ENCODE measurements at places on chromosomes 7 and 10.
A peak's percentile ranks its signal among the peaks of the same experiment; 100 is the strongest.

DNA sequence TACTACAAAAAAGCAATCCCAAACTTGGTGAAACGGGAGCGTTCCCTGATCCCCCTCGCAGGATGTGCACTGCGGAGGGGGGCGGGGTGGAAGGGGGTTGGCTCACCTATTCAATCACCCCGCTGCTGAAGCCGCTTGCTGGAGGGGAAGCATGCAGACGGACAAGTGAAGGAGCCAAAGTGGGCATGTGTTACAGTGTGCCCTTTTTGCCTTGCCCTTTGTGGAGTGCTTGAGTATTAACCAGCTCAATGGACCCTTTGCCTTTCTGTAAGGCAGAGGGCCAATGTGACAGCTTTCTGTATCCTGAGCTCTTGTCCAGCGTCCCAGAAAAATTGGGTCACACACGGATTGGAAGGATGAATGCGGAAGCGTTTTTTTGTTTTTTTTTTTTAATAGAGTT, 348.9 kb upstream of the NPSR1 start:
- no peak for DNase-seq

DNA sequence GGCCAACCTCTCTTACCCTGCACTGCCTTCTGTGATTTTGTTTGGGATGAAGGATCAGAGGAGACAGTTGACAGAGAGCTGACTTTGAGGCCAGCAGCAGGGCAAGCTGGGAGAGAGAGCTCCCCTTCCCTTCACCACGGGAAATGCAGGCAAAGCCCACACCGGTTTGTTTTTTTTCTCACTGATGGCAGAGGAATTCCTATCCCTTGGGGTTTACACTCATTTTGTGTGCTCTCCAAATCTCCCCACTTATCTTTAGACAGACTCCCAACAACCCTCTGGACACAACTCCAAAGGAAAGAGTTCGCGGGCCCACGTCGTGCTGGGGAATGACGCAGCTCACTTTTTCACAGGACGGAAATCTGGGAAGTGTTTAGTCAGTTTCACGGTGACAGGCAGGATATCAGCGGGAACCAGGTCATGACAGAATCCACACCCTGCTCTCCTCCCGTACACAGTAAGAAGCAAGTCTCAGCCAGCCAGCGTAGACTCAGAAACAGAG, 68.3 kb upstream of the FAM171A1 start:
- no peak for DNase-seq

DNA sequence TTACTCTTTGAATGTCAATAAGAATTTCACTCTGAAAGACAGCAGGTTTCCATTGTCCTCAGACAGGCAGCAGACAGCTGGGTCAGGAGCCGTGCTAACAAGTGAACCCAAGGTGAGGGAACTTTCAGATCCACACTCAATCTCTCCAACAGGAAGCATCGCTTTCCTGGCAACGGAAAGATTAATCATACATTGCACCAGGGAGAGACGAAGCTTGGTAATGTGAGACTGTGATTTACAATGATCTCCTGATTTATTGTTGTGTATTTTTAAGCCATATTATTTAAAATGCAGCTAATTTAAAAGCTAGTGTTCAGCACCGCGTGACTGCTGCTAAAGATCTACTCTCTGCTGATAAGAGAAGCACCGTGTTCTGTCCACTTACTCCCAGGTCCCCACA, 17.5 kb upstream of the NOM1 start:
- DNase-seq: no peak

DNA sequence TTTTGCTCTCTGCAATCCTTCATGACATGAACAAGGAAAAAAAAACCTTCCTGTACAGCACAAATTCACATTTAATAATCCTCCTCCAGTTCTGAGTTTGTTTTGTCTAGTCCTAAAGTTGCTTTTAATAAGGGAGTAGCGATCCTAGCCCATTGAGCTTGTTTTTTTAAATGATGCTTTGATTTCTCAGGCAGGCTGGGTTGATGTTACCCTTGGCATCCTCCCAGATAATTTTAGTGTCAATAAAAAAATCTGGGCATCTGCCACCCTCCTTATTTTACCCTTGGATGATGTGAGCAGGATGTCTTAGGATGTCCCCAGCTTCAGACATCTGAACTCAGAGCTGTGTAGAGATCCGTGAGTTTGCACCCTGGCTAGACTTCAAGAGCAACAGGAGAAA, 33.9 kb upstream of the PROSER2 start:
- DNase-seq: no peak

DNA sequence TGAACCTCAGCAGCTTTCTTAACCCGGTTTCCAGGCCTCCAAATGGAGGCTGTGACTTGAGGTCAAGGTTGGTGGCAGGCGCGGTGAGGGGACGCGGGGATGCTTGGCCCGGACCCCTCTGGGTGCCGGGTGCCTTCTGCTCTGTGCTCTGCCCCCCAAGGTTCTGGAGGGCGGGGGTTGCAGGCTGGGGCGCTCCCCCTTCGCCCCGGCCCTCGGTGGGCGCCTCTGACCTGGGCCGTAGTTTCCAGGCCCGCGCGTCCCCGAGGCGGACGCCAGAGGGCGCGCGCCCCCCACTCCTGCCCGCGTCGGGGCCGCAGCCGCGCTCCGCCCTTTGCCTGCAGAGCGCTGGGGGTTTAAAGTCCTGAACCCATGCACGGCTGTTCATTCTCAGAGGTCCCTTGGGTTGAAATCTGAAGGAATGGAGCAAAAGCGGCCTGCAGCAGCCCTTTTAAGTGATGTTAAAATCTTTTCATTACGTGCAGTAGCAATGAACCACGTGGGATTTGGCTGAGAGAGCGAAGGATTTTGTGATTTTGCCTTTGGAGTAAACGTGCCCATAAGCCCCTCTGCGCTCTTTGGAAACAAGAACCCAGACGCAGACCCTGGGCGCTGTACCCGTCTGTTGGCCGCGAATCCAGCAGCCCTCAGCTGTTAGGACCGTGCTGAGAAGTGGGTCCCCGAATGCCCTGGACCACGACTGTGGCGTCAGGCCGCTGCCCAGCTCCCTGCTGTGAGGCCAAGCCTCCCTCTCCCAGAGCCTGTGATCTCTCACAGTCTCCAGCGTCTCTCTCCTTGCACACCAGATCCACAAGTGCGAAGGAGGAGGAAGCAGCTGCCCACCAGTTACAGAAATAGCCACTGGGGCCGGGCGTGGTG, 135.0 kb downstream of the ACTR3B start:
- DNase-seq: peak; percentile 26

DNA sequence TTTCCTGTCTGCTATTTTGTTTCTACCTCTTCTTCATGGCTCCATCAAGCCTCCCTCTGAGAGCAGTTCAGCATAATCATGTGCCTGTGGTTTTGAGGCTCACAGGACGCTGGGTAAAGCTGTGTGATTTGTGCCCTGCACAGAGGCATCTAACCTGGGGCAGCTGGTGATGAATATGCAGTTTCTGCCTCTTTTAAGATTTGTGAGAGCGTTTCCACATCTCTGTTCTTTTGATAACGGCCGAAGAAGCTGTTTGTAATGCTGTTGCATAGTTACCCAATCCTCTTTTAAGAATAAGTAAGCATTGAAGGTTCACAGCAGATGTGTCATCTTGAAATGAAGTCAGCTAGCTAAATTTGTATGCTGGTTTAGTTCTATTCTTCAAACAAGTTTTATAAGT, 45.2 kb downstream of the PNLIPRP3 start:
- no peak for DNase-seq

DNA sequence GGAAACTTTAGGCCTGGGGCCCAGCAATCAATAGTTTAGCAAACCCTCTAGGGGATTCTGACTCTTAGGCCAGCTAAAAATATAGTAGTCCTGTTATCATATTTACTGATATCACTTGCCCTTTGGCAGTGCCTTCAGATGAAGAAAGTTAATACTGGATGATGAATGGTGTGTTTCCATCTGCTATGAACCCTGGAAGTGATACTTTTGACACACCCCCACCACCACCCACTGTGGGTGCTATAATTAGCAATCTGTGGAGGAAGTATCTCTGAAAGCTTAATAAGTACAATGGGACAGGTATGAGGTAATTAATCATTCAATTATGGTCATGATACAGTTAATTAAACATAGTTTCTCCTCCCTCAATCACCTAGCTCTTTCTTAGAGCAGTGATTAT, 90.4 kb upstream of the LRRTM3 start:
- DNase-seq: no peak

- no peak for DNase-seq
These were observed 311.4 kb downstream of the ADARB2 start for GRCh38 chr10:1425879-1426278.

GRCh38 chr7:30702200-30702599, 19.9 kb upstream of the CRHR2 start:
- peak; percentile 15 for DNase-seq

GRCh38 chr7:108385834-108386422, 70.3 kb downstream of the NRCAM start:
- no peak for DNase-seq

- DNase-seq: no peak
These were observed at the start of gene ELN for GRCh38 chr7:74027683-74028320. Gene ELN (plus strand): TSS chr7:74028173. CDS start chr7:74028188, 15 bp downstream.

DNA sequence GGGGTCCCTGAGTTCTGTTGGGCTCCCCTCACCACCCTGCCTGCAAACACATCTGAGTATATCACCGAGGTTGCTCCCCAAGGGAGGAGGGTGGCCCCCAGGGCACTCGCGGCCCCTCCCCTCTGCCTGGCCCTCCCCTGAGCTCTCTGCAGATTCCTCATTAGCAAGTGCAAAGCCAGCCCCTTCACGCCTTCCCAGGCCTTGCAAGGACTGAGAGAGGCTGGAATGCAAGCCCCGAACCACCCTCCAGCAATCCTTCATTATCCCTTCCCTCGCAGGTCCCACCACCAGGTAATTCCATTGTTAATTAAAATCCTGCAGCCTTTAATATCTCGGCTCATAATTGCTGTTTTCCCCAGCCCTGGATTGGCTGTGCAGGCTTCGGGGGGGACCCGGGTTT, 35.3 kb upstream of the MYL10 start:
- DNase-seq: no peak

- DNase-seq: no peak
These were observed 268.2 kb upstream of the HABP2 start for GRCh38 chr10:113284635-113285034.

- no peak for DNase-seq
These were observed 75.3 kb upstream of the TAS2R16 start for GRCh38 chr7:123070702-123071286.

DNA sequence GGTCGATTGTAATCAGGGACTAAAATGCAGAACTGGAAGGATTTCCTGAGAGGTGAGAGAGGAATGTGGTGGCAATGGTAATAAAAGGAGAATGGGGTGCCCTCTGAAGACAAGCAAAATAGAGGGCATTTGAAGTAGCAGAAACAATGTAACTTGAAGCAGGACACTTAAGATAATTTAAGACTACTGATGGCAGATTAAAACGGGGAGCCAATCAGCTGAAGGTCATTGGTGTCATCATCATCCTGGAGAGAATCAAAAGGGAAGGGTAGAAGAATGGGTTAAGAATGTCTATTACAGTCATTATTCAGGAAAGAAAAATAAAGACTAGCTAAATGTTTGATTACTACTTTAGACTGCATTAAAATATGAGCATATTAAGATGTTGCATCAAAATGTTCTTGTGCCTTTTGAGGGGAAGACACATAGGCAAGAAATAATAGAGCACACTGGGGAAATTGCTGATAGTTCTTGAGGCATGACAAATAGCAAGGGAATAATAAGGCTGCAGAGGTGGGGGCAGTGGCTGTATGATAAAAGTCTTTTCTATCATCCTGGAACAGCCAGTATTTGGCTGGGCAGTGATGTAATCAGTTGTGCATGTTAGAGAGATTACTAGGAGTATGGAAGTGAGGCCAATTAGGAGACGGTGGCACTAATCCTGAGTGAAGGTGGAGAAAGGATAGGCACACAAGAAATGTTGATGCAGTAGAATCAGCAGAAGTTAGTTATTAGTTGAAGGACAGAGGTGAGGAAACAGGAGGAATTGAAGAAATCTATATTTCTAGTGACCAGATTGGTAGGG, 60.2 kb downstream of the CCDC71L start:
- DNase-seq: no peak

- no peak for DNase-seq
These were observed 101.5 kb upstream of the TAS2R16 start for GRCh38 chr7:123096976-123097375.

DNA sequence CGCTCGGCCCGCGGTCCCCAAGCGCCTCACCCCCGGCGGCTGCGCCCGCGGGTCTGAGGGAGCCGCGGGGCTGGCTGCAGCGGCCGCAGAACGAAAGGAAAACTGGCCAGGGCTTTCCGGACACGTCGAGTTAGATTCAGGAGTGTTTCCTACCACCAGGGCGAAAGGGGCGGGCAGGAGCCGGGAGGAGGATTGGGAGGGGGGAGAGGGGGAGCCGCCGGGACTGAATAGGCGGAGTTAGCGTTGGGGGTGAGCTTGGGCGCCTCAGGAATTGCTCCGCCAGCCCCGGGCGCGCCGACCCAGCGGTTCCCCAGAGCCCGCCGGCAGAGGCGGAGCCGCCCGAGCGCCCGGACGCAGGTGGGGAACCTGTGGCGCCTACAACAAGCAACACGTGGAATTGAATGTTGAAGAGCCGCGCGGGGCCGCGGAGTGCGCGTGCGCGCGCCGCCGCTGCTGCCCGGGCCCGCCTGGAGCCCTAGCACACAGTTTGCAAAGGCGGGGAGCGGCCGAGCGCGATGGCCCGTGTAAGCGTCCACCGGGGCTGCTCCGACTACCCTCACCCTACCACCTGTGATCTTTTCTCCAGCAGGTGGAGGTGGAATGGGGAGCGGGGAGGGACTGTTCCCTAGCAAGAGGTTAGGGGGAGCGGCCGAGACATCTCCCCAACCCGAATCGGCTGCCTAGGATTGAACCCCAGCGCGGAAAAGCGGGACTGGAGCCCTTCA, at the start of gene CADPS2:
Gene CADPS2, minus strand, starts transcription at position 104 of the 725 bp plus-strand sequence. CDS start 123 bp downstream, outside the sequence.
- DNase-seq: peak; percentile 3

DNA sequence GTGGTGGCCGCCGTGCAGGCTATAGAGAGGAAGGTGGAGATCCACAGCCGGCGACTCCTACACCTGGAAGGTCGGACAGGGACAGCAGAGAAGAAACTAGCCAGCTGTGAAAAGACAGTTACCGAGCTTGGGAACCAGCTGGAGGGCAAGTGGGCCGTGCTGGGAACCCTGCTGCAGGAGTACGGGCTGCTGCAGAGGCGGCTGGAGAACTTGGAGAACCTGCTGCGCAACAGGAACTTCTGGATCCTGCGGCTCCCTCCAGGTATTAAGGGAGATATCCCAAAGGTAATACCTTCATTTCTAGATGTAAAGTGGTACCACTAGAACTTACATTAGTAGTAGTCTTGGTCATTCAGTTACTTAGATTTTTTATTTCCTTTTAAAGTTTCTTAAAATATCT, 6.8 kb downstream of the ZNF398 start:
- DNase-seq: no peak

GRCh38 chr10:24681572-24682088, 42.1 kb downstream of the ARHGAP21 start:
- DNase-seq: no peak

Measured in activated CD4-positive, alpha-beta T cell treated with anti-CD3 and anti-CD28 coated beads, Interleukin-2, amount 50 U/mL, for 48 hours (primary cell).